CD4-positive, alpha-beta T cell treated with Interleukin-10 for 1 hour (primary cell): ENCODE measurements at places on chromosomes 1 and 21.

DNA sequence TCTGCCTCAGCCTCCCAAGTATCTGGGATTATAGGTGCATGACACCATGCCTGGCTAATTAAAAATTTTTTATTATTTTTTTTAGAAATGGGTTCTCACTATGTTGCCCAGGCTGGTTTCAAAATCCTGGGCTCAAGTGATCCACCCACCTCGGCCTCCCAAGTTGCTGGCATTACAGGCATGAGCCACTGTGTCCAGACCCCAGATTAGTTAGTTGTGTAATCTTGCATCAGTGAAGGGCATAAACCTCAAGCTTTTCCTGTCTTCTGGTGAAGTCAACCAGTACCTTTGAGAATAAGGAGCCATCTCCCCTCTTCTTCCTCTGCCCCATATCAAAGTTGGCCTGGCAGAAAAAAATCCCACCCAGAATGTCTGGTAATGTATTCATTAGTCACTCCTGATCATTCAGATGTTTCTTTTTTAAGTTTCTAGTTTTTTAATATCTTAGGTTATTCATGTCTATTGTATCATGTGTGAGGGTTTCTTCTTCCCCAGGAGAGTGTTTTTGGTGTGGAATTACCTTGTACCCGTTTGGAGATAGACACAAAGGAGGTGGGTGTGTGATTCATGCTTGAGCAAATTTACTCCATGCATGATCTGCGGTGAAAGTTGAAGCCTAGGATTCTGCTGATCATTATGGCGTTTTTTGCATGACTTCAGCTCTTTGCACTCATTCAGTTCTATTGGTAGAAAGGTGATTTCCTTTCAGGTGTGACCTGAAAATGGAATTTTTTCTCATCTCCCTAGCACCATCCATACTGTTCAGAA is 144.0 kb downstream of the FMN2 start:
- DNase-seq = no peak

GRCh38 chr1:35555212-35555584 is 2.0 kb downstream of the KIAA0319L start:
- no peak for DNase-seq

DNA sequence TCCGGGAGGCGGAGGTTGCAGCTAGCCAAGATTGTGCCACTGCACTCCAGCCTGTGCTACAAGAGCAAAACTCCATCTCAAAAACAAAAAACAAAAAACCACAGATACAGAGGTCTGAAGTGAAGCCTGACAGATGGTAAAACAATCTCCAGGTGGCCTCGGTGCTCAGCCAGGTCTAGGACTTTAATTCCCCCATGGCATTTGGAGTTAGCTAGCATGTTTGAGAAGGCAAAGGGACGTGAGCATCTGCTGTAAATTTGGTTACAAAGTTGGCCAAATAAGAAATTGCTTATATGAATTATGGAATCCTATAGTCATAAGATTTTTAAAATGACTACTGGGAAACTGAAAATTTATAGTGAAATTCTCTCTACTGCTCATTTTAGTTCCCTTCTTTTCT is 98.3 kb upstream of the FMN2 start:
- no peak for DNase-seq

- no peak for DNase-seq
Measured at GRCh38 chr1:22290157-22290556, 147.3 kb upstream of the WNT4 start.

GRCh38 chr1:114113411-114114184 is 40.1 kb downstream of the SYT6 start:
- no peak for DNase-seq

GRCh38 chr1:51622455-51622913 is 5.6 kb downstream of the OSBPL9 start:
- no peak for DNase-seq

DNA sequence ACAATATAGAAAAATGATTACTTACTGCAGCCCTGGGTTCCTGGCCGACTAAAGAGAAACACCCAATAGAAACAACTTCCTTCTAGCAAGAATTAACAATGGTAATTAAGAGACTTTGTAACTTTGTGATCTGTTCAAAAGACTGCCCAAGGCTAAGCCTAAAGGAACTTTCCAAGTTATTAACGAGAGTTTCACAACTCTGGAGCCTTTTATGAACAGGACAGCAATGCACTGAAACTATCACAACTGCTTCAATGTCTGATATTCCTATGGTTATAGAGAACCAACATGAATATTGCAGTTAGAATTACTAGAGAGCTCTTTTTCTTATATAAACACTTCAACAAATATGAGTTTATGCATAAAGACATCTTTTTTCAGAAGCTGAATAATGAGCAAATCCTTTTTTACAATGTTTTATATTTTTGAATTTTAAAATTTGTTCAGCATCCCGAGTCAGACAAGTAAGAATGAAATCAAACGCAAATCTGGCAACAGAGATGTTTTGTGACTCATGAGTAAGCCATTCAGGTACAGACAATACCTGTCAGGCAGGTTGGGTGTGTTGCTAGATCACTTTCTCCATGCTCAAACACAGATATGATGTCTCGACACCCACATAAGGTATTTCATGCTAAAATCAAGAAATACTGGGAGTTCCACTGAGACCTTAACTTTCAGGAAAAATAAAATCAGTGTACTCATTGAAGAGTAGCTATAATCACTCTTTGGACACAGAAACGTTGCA is 22.2 kb upstream of the KCNJ15 start:
- DNase-seq = no peak

DNA sequence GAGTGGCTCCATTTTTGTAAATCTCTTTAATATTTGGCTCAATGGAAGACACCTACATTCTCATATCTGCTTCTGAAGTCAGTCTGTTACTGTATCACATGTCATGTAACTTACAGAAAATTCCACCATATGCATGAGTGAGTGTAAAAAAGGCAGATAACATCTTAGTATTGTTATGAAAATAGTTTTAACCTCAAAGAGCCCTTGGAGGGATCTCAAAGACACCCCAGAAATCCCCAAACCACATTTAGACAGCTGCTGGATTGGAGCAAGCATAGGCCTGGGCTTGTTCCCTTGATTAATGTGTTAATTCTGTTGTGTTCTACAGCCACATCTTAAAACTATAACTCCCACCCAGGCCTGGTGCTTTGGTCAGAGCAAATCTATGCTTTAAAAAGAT is 16.9 kb downstream of the MACO1 start:
- no peak for DNase-seq

DNA sequence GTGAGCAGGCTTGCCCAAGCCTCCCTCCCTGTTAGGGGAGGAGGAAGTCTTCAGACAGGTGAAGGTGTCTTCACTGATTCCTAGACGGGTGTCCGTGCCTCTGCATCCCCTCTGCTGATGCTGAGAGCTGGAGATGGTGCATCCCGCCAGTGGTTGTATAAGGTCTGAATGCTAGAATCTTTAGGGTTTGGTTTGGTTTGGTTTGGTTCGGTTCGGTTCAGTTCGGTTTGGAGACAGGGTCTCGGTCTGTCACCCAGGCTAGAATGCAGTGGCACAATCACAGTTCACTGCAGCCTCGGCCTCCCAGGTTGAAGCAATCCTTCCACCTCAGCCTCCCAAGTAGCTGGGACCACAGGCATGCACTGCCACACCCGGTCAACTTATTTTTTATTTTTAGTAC is 153.6 kb downstream of the PGBD5 start:
- DNase-seq = no peak

GRCh38 chr21:15061747-15062605 is 2.8 kb downstream of the NRIP1 start:
- no peak for DNase-seq

DNA sequence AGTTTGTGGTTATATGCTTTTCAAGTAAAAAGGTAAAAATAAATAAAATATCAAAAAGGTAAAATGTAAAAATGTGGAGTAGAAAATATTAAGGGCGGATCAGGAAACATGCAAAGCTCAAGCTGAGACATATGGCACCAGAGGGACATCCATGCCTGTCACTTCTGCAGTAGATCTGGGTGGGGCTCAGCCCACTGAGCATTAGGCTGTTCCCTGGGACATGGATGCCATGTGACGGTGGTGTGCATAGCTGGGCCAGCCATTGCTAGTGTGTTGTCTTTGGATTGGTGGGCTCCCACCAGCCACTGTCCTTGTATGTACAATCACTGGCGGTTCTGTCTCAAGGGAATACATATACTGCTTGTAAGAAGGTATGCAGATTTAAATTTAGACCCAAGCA is 3.0 kb downstream of the TTC13 start:
- no peak for DNase-seq

DNA sequence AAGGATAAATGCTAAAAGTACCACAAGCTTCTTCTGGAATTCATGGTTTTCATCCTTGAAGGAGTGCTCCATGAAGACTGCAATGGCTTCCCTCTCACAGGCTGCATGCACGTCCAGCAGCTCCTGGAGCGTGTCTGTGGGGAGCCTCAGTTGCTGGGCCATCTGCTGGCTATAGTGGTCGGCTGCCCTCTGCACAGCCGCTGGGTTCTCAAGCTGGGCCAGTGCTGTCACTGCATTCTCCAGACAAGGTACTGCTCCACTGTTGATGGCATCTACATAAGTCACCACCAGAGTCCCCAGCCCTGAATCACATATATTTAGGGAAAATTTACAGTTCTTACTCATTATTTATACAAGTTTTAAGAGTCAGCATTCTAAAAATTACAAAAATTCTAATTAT is 8.7 kb downstream of the GBP4 start:
- no peak for DNase-seq

- DNase-seq = peak; percentile 65
Measured at GRCh38 chr1:12617511-12617900, 504 bp downstream of the DHRS3 start.

GRCh38 chr1:28684937-28685336 is 16.4 kb downstream of the GMEB1 start:
- DNase-seq = no peak

DNA sequence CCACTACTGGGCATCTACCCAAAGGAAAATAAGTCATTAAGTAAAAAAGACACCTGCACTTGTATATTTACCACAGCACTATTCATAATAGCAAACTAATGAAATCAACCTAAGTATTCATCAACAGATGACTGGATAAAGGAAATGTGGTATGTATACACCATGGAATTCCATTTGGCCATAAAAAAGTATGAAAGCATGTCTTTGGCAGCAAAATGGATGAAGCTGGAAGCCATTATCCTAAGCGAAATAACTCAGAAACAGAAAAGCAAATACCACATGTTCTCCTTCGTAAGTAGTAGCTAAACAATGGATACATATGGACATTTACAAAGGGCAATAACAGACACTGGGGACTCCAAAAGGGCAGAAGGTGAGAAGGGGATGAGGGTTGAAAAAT is 485.7 kb upstream of the BRINP3 start:
- no peak for DNase-seq

DNA sequence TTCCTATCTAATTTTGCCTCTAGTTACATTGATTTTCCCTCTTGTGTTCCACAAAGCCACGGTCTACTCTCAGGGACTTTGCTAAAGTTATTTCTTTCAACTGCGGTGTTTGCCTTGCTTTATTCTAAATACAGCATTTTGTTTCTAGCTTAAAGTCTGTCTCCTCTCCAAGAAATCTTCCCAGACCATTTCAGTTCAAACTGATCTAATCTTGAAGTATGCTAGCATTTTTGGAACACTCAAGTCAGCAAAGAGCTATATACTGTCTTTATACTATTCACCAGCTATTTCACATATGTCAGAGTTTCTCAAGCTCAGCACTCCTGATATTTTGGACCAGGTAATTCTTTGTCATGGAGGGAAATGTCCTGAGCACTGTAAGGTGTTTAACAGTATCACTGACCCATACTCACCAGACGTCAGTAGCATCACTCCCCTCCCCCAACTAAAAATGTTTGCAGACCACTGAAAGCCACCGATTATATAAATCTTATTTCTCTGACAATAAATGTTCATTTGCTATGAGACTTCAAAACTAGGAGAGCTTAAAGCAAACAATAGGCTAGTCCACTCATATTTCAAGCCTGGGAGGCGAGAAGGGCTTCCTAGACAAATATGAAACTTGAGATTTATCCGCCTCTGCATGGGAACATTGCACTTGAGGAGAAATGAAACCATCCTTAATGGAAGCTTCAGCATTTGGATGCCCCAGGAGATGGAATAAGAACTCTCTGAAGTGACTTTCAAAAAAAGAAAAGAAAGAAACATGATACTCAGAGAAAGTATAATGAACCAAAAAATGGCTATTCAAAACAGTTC is 81.1 kb downstream of the KIAA0319L start:
- DNase-seq = no peak

DNA sequence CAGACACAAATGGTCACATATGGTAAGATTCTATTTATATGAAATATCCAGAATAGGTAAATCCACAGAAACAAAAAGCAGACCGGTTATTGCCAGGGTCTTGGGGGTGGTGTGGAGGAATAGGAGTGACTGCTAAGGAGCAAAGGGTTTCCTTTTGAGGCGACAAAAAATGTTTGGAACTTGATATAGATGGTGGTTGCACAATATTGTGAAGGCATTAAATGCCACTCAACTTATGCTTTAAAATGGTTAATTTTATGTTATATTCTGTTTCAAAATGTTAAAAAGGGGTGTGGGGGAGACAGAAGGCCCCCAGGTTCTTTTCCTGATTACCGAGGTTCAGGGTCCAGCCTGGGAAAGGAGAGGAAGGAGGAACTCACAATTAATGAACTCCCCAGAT is 304.4 kb downstream of the RRAGC start:
- no peak for DNase-seq

DNA sequence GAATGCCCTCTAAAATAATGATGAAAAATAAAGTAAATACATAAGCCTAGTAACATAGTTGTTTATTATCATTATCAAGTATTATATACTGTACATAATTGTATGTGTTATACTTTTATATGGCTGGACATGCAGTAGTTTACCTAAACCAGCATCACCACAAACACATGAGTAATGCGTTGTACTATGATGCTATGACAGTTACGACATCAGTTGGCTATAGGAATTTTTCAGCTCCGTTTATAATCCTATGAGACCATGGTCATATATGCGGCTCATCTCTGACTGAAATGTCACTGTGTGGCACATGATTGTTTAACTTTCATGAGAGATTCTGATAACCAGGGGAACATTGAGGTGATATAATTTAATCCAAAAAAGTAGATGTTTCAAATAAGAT is 352.1 kb downstream of the ST6GALNAC3 start:
- DNase-seq = no peak

DNA sequence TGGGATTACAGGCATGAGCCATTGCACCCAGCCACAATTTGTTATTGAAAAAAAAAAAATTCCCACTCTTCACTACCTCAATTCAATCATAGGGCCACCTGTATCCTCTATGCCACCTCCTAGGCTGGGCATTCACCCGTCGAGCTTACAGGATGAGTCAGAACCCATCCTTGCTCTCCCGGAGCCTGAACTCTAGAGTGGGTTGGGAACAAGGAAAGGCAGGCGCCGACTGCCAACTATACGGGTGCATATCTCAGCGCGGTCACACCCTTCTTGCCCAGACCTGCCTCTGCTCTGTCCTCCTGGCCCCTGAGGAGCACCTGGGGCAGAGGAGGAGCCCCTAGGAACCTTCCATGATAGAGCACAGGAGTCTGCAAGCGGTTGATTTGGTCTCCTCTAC is 21.4 kb upstream of the LBR start:
- no peak for DNase-seq
